ENCODE measurements at places on chromosomes 12 and 14.

- DNase-seq = no peak
Observed at GRCh38 chr14:29865299-29865698, 62.3 kb downstream of the PRKD1 start.

DNA sequence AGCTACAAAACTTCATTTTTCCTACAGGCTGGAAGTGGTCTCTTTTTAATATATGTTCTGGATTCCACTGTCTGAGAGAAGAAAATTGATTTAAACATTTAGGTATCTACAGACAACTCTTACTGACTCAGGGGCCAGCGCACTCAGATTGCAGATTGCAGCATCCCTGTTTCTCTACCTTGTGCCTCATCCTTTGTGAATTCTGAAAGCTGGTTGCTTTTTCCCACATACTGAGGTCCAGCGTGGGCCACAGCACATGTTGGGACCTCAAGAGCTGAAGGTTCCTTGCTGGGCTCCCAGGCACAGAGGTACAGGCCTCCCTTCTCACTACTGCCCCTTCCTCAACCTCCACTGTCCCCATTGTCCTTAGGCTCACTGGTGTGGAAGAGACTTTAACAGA is 101.7 kb upstream of the CCDC175 start:
- DNase-seq = no peak

DNA sequence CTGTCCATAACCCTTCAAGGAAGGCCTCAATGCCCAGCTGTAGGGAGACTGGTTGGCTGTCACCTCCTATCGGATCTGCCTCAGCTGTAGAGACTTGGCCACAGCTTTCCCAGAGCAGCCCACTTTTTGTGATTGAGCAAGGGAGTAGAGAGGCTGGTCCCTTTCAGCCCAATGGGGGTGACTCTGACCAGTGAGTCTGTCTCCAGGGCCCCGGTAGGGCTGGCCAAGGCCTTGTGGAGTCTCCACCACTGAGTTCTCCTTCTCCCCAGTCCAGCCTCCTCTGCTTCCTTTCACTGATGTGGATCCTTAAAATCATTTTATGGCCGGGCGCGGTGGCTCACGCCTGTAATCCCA is 14.5 kb upstream of the HPD start:
- DNase-seq = no peak

DNA sequence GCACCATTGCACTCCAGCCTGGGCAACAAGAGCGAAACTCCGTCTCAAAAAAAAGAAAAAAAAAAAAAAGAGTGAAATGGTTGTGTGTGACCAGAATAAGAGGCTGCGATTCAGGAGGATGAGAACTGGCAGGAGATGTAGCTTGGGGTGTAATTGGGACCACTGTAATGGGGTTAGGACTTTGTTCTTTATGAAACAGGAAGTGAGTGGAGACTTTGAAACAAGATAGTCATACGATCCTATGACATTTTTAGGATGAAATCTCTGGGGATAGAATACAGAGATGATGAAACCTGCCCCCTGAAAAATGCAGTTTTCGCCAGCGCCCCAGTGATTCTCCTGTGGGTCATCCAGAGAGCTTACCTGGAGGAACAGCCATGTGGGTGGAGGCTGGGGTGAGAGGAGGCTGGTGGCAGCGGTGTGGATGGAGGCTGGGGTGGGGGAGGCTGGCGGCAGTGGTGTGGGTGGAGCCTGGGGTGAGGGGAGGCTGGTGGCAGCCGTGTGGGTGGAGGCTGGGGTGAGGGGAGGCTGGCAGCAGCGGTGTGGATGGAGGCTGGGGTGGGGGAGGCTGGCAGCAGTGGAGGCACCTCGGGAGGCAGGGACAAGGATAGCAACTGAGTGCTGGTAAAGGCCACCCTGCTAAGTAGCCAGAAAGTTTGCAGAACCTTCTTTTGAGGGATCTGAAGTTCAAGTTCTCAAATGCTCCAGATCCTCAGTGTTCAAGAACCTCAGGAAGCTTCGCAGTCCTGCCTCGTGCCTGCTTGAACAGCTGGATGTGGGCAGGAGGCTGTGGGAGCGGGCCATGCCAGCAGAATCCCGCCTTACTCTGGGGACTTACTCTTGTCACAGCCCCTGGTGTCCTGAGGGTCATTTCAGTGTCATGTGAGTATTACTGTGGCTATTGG is 20.2 kb downstream of the FBXL14 start:
- DNase-seq = no peak

DNA sequence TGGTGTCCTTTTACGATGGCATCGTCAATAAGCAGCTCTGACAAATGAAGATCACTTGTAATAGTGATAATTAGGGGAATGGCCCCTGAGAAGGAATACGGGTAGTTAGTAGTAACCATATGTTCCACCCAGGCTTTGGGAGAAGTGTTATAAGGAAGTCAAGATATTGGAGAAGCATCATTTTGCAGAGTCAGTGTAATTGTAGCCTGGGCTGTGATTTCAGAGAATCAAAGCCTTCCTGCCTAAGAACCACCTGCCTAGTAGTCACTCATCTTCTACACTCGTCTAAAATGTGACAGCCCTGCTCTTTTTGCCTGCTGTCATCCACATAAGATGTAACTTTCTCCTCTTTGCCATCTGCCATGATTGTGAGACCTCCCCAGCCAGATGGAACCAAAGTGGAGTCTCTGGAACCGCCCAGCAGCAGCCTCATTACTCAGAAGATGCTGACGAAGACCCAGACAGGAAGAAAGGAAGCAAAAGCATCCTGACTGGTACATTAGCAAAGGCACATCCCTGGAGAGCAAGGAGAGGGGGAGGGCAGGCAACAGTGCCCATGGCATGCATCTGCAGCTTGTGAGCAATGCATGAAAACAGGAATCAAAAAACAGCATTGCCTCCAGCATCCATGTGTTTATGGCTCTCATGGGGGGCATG is 12.6 kb upstream of the EDDM3A start:
- no peak for DNase-seq

GRCh38 chr12:45898094-45898493 is 92.3 kb downstream of the SCAF11 start:
- no peak for DNase-seq

- no peak for DNase-seq
Observed at GRCh38 chr12:19633194-19633593, 193.9 kb downstream of the AEBP2 start.

DNA sequence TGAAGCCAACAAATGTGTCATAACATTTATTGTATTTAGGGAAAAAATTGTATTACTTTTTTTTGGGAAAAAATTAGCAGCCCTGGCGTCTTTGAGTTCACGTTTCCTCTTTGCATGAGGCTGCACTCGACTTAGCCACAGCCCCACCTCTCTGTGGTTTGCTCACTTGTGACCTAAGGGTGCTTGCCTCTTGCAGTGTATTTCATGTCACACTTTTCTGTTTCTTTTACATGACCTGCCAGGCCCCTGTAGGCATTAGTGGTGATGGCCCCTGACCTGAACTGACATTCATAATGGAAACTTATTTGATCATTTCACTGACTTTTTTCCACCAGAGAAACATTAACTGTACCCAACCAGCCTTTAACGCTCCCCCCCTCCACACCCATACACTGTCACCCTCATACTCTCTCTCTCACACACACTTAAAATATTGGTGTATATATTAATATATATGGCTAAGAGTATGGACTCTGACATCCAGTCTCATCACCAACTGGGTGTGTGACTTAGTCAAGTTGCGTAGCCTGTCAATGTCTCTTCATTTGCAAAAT is 122.9 kb downstream of the PRKCH start:
- DNase-seq = no peak

DNA sequence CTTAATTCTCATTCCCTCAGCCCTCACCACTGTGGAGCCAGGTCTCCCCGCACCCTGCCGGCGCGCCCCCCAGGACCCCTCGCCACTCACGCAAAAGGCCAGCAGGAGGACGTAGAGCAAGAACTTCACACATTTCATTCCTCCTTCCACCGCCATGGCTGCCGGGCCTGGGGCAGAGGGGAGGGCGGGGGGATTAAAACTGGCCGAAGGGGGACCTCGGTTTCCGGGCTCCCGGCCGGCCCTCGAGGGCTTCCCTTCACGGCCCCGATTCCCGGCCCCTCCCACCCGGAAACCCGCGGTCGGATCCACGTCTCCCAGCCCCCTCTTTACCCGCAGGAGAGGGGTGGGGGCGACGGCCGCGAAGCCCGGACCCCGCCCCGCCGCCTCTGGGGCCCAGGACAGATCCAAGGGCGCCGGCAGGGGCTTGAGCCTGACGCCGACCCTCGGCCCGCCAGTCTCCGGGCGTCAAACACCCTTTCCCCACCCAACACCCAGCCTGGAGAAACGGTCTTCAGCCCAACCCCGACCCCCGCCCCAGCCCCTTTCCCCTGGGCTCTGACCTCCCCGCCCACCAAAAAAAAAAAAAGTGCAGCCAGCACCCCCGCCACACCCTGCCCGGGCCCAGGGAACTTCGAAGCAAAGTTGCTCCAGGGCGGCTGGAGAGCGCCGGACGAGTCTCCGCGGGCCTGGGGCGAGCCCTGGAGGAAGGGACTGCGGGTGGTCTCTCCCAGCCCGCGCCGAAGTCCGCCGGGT is 447 bp downstream of the CD63 start:
- peak; percentile 82 for DNase-seq

- DNase-seq = peak; percentile 93
Observed at GRCh38 chr12:101407436-101408345, at the start of gene ARL1. TSS of gene ARL1 (minus strand) at chr12:101407772. CDS start at chr12:101407645, 127 bp downstream.

DNA sequence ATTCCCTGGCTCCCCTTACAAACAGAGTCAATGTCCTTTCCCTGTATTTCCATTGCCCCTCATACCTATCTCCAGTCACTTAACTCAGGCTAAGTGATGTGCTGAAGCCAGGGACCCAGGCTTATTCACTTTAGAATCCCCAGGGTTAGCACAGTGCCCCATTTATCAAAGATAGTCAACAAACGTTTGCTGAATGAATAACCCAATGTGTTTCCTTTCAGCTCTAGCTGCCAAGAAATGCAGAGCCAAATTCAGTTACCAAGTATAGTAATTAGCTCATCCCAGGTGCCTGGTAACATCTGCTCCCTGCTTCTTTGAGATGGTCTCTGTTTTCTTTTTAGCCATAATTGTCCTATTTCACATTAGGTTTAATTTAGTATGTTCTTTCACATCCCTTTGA is 189.5 kb downstream of the PHLDA1 start:
- DNase-seq = no peak

GRCh38 chr14:73829526-73830431 is 21.9 kb upstream of the PTGR2 start:
- no peak for DNase-seq

DNA sequence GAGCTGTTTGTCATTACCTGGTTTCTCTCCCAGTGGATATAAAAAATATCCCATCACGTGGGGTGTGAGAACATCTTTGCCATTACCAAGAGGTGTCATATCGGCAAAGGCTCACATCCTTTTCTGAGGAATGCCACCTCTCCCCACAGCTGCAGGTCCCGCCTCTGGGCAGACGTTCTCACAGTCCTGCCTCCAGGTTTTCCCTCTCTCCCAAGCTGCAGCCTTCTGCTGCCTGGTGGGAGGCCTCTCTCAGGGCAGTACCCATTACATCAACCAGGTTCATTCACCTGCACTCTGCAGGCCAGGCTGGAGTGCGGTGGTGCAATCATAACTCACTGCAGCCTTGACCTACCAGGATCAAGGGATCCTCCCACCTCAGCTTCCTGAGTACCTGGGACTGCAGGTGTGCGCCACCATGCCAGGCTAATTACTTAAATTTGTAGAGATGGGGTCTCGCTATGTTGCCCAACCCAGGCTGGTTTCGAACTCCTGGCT is 15.0 kb upstream of the TMEM119 start:
- no peak for DNase-seq

- no peak for DNase-seq
Observed at GRCh38 chr12:39763890-39764169, 144.2 kb upstream of the ABCD2 start.

DNA sequence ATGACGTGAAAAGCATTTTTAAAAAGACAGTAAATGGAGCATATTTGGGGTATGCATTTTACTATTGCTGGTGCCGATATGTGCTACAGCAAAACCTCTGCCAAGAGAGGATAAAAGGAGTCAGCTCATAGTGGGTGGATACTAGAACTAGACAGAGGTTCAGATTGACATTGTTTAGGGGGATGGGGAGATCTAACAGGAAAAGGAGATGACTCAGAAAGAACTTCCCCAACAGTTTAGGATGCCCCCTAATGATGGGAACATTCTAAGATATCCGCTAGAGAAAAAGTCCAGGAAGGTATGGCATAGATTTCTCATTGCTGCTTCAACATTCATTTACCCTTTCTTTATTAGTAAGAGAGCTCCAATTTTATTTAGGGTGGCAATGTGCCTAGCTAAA is 110.5 kb upstream of the CLEC14A start:
- DNase-seq = no peak

- DNase-seq = no peak
Observed at GRCh38 chr14:92960706-92961566, 38.0 kb downstream of the CHGA start.

DNA sequence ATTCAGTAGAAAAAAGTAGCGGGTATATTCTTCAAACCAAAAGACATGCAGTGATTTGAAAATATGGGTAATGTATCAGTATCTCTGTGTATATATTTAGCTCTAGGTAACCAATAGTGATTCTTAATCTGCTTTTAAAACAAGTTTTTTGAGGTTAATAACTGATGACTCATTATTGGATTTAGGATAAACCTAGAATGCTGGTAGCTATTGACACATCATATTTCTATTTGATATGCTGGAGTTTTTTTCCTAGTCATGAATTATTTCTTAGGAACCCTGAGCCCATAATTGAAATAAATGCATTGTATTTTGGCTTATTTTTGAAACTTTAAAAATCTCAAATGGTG is 15.5 kb downstream of the ARF6 start:
- DNase-seq = no peak

GRCh38 chr14:100576091-100577085 is 10.8 kb downstream of the BEGAIN start:
- no peak for DNase-seq

- no peak for DNase-seq
Observed at GRCh38 chr12:64171715-64172114, 50.4 kb downstream of the KICS2 start.

- no peak for DNase-seq
Observed at GRCh38 chr14:99945732-99946651, 119.2 kb upstream of the EVL start.

DNA sequence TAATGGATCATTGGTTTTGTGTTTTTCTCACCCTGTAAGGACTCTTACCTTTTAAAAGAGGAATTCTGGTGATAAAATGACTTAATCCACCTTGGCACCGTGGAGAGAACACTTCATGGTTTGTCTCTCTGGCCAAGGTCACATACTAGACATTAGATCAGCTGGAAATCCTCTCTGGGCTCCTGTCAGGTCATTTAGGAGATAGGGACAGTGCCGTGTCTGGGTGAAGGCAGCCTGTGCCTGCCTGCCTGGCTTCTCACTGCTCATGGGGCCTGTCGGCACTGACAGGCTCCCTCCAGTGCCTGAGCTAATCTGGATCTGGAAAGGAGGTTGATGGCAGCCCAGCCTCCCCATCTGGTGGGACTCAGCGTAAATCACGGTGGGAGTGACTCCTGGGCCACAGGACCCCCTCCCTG is 5.7 kb downstream of the CRADD start:
- DNase-seq = no peak

GRCh38 chr14:50233166-50233950 is 2.0 kb upstream of the SOS2 start:
- DNase-seq = no peak

GRCh38 chr12:69106482-69107118 is 132.8 kb upstream of the CPSF6 start:
- no peak for DNase-seq

GRCh38 chr12:55930771-55931316 is at the start of gene DGKA:
TSS of gene DGKA (plus strand) at chr12:55931162. CDS start at chr12:55936504, 5,342 bp downstream.
- DNase-seq = peak; percentile 71

Data from ecto neural progenitor cell (in vitro differentiated cells).